ENCODE measurements at places on chromosomes 1 and 21.

GRCh38 chr1:205929496-205930194, 13.6 kb downstream of the SLC26A9 start:
- no peak for DNase-seq

- peak; percentile 13 for DNase-seq
These were observed 34.4 kb downstream of the ZSWIM5 start for GRCh38 chr1:45172005-45172404.

GRCh38 chr1:22828484-22829308, 118.1 kb downstream of the EPHB2 start:
- peak; percentile 63 for DNase-seq

DNA sequence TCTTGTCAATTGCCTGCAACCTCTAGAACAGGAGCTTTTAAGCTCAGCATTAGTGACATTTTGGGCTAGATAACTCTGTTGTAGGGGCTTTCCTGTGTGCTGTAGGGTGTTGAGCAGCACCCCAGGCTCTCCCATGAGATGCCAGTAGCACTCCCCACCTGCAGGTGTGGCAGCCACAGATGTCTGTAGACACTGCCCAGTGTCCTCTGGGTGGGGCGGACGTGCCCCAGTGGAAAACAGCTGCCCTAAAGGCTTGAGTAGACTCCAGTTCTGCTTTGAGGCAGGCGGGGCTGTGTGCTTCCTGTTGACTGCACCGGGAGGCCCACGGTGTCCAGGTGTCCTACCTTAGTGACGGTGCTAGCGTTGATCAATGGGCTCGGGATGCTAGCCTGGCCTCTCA, 16.9 kb upstream of the PWP2 start:
- DNase-seq, result no peak

GRCh38 chr1:64539781-64540218, 69.9 kb downstream of the CACHD1 start:
- no peak for DNase-seq

GRCh38 chr1:78146205-78146771, 100.5 kb downstream of the GIPC2 start:
- DNase-seq, result no peak

DNA sequence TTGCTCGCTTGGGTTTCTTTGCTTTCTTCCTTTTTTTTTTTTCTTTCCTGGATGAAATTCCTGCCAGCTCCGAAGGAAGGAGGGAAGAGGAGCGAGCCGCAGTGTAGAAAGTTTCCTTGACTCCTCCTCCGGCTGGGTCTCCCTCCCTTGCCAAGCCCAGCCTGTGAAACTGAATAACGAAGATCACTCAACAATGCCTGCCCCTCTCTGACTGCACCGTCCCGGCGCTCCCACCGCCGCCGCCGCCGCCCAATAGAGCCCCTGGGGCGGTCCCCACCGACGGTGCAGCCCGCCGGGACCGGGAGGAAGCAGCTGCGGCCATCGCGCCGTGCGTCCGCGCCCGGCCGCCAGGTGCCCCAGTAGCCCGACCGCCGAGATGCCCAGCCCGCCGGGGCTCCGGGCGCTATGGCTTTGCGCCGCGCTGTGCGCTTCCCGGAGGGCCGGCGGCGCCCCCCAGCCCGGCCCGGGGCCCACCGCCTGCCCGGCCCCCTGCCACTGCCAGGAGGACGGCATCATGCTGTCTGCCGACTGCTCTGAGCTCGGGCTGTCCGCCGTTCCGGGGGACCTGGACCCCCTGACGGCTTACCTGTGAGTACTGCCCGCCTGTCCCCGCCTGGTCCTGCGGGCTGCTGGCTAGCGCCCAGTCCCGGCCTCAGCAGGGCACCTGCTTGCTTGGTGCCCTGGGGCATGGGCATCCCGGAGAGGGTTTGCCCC, at the start of gene LGR6:
LGR6 (plus strand) TSS at position 186 of the 714 bp plus-strand sequence; CDS start at position 377, 191 bp downstream.
- no peak for DNase-seq

GRCh38 chr1:225597926-225598575, 54.9 kb downstream of the ENAH start:
- no peak for DNase-seq

GRCh38 chr21:42198929-42199867, 19.7 kb upstream of the ABCG1 start:
- peak; percentile 90 for DNase-seq

DNA sequence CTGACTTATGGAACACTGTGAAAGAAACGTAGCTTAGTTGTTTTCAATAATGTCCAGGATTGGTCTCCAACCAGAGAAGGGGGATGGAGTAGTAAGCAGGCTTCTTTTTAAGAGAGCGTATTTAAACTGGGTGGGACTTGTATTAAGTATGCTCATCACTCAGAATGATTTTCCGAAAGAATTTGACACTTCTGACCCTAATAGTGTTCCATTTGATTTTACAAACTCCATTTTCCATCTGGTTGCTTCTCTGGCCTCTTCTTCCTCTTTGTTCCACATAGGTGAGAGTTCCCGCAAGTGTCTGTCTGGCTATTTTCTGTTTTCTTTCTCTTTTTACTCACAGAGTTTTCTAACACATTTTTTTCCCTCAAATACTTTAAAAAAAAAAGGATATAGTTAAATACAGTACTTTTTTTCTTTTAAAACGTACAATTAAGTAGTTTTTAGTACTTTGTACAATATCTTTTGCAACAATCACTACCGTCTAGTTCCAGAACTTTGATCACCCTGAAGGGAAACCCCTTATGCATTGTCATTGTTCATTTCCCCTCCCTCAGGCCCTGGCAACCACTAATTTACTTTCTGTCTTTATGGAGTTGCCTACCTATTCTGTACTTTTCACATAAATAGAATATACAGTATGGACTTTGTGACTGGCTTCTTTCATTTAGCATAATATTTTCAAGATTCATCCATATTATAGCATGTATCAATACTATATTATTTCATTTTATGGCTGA, 67.0 kb downstream of the RASAL2 start:
- DNase-seq, result no peak

DNA sequence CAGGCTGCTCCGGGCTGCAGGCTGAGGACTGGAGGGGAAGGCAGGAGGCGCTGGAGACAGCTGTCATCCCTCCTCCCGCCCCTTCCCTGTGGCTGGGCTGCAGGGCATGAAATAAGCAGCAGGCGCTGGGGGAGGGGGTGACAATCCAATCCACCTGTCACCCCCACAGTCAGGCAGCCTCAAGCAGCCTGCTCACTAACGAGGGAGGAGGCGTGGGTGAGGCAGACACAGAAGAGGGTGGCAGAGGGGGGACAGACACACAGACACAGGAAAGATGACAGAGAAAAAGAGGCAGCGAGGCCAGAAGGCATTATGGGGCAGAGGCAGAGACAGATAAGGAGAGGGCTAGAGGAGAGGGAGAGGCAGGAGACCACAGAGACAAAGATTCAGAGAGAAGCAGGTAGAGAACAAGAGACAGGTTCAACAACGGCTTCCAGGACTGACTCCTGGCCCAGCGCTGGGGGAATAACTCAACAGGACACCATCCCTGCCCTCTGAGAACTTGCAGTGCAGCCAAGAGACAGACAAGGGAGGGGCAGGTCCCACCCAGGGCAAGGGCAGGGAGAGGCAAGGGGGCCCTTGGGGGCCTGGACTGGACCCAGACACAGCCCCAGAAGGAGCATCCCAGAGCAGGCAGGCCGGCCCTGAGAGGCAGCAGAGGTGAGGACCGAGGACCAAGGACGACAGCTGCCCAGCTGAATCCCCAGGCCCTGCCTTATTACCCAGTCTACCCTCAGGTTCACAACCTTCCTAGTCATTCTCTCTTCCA, 11.2 kb downstream of the MEF2D start:
- peak; percentile 74 for DNase-seq

- DNase-seq, result peak; percentile 53
These were observed 77.6 kb downstream of the XCL2 start for GRCh38 chr1:168466092-168466713.

DNA sequence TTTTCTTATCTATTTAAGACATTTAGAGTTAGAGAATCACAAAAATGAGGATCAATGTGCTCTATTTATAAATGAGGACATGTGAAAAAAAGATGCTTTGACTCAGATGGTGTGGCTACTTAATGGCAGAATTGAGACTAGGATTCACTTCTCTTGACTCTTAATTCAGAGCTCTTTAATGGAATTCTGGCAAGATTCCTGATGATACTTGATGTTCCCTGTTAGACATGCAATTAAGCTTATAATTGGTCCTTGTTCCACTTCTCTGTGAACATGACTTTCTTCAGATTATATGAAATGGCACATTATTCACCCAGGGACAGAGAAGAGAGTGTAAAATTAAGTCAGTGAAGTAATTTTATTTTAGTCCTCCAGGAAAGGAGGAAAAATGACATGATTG, 165.3 kb downstream of the LRRC7 start:
- no peak for DNase-seq

- DNase-seq, result no peak
These were observed 81.0 kb upstream of the PLD5 start for GRCh38 chr1:242605521-242605920.

GRCh38 chr1:67323087-67323486, 15.4 kb downstream of the IL12RB2 start:
- DNase-seq, result no peak

GRCh38 chr1:112956544-112957132, 642 bp upstream of the SLC16A1 start:
- DNase-seq, result no peak

DNA sequence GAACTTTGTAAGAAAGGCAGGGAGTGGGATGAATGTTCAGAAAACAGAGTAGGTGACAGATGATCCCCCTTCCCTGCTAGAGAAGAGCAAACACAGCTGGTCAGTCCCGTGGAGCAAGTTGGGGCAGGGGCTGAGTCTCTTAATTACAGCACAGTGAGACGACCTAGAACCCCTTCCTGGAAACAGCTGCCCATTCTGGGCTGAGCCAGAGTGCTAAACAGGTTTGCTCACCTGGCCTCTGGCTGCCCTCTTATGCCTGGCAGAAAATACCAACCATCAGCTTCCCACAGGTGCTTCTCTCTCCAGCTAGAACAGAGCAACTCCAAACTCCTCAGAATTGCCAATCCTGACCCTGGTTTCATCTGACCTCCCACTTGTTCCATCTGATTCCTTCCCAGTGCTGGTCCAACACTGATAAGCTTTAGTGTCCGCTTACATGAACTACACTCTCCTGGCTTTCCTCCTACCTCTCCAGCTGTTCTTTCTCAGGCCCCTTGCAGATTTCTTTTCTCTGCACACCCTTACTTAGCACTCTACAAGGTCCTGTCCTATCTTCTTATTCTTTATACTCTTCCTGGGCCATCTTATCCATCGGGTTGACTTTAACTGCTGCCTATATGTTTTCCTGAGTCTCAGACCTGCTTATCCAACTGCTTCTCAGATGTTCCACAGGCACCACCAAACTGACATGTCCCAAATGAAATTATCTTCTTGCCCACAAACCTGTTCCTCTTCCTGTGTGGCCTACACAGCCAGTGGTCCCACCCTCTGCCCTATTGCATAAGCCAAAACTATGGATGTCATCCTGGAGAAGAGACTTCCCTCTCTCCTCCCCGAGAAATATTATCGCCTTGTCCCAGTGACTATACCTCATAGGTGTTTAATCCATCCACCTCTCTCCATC, 22.6 kb upstream of the COL9A2 start:
- peak; percentile 52 for DNase-seq

DNA sequence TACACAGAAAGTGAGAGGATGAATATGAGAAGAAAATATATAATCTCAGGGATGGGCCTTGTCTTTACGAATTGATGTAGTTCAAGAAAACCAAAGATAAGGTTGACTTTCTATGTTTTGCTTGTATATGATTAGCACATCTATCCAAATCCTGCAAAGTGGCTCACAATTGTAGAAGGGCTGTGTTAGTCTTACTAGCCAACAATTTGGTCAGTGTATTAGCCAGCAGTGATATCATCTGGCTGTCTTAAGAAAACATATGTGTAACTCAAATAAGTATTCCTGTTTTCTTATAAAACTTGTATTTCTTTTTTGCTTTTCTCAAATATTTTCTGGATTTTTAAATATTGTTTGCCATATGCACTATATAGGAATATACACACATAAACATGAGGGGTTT, 5.5 kb downstream of the SDCCAG8 start:
- DNase-seq, result no peak

DNA sequence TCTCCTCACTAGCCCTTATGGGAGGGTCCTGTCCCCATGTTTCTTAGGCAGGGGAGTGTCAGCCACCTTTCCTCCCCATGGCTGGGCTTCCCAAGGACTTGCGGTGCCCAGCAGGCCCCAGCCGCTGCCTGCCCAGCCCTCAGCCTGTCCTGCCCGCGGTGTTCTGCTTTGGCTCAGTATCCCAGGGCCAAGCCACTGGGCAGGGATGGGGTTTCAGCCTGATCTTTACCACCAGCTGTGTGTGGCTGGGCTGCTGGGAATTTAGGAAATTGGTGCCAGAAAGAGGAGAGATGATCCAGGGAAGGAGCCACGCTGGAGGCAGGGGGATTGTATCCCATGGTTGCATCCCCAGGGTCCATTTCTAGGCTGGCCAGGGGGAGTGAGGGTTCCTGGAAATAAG, 6.9 kb upstream of the IGFN1 start:
- DNase-seq, result no peak

GRCh38 chr1:114033216-114033706, 54.0 kb downstream of the OLFML3 start:
- peak; percentile 11 for DNase-seq

- no peak for DNase-seq
These were observed 20.3 kb downstream of the EPB41 start for GRCh38 chr1:28934676-28935075.

DNA sequence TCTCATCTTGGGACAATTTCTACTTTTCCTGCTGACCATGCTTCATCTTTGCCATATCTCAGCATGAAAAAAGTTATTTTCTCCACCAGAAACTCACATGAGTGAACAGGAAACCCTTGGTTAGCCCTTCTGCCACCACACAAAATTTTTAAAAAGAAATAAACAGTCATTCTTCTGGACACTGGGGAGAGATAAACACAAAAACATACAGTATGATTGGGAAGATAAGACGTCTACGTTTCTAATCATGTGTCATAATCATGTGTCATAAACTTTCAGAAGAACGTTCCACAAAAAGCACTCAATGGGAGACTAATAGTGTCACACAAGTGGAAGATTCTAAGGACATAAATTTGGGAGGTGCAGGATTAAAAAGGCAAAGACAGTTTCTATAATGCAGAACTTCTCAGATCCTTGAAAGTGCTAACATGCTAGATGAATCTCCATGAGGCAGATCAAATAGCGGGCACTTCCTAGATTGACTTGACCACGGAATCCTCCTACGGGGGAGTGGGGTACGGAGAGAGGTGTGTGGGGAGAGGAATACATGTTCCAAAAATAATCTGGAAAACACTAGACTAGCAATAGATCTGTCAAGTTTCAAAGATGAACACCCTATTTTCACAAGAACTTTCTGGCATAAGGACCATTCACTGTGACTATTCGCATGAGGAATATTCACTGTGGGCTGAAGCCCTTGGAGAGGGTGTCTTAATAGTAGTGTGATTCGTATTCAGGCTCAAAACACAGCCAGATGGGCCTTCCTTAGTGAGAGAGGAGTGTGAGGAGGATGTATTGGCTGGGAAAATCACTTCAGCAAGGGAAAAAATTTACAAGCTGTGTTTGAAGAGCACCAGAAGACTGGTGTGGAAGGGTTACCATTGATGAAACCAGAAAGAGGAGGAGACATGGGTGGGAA, 206.7 kb downstream of the SETD4 start:
- DNase-seq, result no peak

GRCh38 chr1:215054266-215054665, 28.3 kb upstream of the KCNK2 start:
- DNase-seq, result no peak

All from suppressor macrophage (primary cell).